ENCODE measurements at places on chromosomes 3 and 15.

DNA sequence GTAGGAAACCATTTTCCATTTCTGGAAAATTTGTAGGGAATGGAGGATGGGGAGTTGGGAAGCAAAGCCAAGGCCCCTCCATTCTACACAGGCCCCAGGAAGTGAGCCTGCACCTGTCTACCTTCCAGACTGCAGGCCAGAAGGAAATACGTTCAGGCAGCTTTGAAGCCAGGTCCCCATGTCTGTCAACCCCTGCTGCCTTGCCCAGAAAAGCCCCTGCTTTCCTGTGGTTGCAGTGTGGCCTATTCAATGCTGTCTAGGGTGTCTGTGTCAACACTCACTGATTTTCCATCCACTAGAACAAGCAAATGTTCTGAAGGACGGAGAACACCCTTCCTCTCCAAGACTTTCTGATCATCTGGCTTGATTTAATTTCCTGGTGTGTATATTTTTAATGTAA is 281.9 kb downstream of the TLE3 start:
- no peak for DNase-seq

GRCh38 chr3:127389420-127389819 is 101.6 kb upstream of the PRR20G start:
- no peak for DNase-seq

DNA sequence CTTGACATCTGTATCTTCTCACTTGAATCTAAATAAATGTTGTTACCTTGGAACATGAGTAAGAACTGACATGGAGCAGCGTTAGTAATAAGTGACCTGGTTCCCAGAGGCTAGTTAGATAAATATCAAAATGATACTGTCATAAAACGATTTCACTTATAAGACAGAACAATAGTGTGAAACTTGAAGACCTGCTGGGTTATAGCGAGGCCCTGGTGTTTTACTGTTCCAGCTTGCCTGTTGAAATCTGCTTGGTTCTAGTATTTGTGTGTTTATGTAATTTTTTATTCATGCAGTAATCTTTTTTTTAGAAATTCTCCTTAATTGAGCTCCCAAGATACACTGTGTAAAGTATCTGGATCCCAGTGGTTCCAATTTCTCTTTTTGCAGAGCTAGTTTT is 129.4 kb downstream of the CACNA2D3 start:
- DNase-seq: no peak

- DNase-seq: no peak
Measured at GRCh38 chr15:53591041-53591440, 168.4 kb downstream of the WDR72 start.

GRCh38 chr3:22994781-22995180 is 208.3 kb upstream of the UBE2E2 start:
- no peak for DNase-seq

- DNase-seq: no peak
Measured at GRCh38 chr3:177946497-177946896, 589.7 kb upstream of the KCNMB2 start.
